Stimulated activated CD4-positive, alpha-beta T cell treated with anti-CD3 and anti-CD28 coated beads, Interleukin-12 subunit alpha, Interleukin-12 subunit beta, amount 100 ng/mL, for 4 hours (primary cell): ENCODE measurements at places on chromosomes 5 and 9.

DNA sequence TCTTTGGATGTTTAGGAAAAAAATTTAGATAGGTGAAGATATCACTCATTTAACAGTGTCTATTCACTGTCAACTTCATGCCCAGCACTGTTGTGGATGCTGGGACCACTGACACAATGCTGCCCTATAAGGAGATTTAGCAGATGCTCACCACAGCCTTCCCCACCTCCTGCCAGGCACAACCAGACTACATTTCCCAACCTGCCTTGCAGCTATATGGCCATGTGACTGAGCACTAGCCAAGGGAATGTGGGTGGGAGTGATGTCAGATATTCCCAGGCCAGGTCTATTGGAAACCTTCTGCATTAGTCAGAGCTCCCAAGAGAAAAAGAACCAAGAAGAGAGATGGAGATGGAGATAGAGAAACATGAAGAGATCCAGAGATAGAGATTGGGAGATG lies 302.6 kb upstream of the TAS2R1 start:
- DNase-seq = no peak

GRCh38 chr5:73630765-73631164 lies 4.8 kb downstream of the ARHGEF28 start:
- no peak for DNase-seq

DNA sequence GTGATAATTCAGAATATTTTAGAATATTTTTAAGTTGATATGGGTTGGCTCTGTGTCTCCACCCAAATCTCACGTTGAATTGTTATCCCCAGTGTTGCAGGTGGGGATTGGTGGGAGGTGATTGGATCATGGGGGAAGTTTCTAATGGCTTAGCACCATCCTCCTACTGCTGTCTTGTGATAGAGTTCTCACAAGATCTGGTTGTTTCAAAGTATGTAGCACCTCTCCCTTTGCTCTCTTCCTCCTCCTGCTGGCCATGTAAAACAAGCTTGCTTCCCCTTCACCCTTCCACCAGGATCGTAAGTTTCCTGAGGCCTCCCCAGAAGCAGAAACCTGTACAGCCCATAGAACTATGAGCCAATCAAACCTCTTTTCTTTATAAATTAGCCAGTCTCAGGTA lies 214.6 kb upstream of the C9orf72 start:
- DNase-seq = no peak

GRCh38 chr5:33324667-33325307 lies 116.0 kb upstream of the TARS1 start:
- no peak for DNase-seq

GRCh38 chr5:87076931-87077330 lies 190.8 kb upstream of the RASA1 start:
- DNase-seq = no peak

DNA sequence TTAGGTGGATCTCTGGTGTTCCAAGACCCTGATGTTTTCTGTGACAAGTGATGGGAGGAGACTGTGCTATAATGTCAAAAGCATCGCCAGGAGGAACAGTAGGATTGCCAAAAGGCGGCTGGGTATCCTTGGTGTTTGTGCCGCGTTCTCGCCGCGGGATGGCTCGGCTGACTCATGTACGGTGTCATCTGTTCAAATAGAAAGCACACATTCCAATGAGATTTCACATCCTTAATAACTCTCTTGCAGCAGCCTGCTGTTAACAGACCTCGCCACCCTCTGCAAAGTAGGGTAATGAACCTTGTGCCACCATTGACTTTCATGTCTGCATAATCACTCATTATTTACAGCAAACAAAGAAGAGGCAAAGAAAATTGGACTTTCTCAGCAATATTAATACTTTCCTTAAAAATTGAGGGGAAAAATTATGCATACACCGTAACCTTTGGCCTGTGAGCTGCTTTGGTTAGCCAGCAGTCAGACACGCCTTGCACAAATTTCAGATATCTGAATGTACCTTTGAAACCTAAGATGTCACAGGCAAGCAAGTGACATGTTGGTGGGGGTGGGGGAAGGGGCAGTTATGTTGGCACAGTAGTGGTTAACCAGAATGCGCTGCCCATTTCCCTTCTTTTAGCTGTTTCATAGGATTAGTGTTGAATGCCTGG lies 289.4 kb downstream of the EFNA5 start:
- DNase-seq = no peak

- DNase-seq = no peak
These were observed 7.9 kb downstream of the OR13J1 start for GRCh38 chr9:35862328-35862727.

DNA sequence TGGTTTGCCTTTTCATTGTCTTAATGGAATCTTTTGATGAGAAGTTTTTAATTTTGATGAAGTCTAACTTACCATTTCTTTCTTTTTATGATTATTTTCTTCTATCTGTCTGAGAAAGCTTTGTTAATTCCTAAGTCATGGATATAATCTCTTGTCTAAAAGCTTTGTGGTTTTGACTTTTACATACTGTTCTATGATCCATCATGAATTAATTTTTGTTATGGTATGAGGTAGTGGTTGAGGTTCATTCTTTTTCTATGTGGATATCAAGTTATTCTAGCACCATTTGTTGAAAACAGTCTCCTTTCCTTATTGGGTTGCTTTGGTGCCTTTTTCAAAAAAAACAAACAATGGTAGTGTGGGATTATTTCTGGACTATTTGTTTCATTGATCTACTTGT lies 20.4 kb downstream of the FBXO10 start:
- DNase-seq = no peak

GRCh38 chr5:124644138-124644537 lies 102.3 kb downstream of the ZNF608 start:
- no peak for DNase-seq

- no peak for DNase-seq
These were observed 22.3 kb upstream of the GLE1 start for GRCh38 chr9:128482186-128482585.

GRCh38 chr5:9549941-9550340 lies 4.1 kb upstream of the SEMA5A start:
- no peak for DNase-seq

- no peak for DNase-seq
These were observed 48.5 kb downstream of the SIL1 start for GRCh38 chr5:139149477-139150199.

DNA sequence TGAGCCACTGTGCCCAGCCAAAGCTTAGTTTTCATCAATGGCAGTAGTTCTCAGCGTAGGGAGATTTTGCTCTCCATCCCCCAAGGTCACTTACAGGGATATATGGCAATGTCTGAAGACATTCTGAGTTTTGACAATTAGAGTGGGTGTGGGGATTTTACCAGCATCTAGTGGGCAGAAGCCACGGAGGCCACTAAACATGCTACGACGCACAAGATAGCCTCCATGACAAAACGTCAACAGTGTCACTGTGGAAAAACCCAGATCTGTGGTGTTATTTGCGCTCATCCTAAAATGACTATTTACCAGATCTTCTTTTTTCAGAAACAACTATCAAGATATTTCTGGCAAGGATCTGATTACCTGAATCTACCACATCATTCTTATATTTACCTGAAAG lies 68.2 kb downstream of the CDC14B start:
- DNase-seq = no peak

DNA sequence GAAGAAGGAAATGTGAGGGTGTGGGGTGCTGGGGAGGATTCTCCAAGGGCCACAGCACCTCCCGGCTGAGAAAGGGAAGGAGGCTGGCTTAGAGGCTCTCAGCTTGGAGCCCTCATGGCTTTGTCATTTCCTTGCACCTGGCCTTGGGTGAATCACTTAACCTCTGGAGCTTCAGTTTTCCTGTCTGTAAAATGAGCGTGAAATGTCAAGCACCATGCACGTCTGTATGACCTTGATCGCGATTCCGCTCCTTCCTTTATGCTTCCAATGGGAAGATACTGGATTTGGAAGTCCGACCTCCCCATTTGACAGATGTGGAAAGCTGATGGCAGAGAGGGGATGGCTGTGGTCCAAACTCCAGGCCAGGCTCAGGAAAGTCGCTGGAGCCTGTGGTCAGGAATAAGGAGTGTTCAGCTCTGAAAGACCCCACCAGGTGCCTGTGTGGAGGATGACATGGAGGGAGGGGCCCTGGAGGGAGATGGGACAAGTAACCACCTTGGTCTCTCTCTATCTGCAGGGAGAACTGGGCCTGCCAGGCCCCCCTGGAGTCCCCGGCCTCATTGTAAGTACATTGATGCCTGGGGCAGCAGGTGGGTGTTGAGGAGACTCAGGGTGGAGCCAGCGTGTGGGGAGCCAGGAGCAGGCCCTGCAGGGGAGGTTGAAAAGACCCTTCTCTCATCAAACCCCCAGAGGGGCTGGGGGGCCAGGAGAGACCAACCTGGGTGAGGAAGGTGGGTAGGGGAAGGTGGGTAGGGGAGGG lies 66.5 kb downstream of the COL27A1 start:
- no peak for DNase-seq

GRCh38 chr9:75455444-75455921 lies 367.2 kb downstream of the OSTF1 start:
- no peak for DNase-seq

- DNase-seq = no peak
These were observed 79.1 kb downstream of the LHFPL2 start for GRCh38 chr5:78569441-78569840.

DNA sequence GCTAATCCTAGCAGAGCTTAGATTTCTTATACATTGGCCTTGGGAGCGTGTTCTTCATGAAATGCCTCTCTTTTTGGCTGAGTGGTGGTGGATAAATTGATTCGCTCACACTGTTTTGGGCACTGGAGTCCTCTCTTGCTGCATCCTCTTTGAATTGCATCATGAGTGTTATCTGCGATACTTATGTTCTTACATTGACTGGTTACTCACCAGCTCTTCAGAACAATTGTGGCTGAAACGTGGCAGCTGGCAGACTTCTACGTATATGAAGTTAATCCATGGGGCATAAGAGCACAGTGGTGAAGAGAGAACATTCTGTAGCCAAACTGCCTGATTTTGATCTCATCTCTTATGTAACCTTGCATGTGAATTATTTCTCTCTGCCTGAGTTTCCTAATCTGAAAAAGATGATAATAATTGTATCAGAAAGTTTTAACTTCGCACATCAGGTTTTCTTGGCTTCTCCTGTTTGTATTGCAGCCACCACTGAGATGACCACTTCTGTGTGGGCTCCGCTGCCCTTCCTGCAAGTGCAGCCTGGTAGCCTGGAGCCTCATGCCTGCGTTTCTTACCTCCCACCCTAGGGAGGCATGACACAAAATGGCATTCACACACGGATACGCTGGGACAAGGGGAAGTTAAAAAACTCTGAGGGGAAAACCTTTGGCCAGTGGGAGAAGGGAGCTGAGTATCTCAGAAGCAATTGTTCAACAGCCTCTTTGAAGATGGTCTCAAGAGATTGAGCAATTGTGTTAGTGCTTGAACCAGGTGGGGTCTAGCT lies 295.2 kb downstream of the ARHGAP26 start:
- DNase-seq = no peak

GRCh38 chr5:180423598-180423997 lies 70.5 kb upstream of the GFPT2 start:
- no peak for DNase-seq

GRCh38 chr9:82080265-82080664 lies 91.7 kb downstream of the SPATA31D1 start:
- DNase-seq = no peak

DNA sequence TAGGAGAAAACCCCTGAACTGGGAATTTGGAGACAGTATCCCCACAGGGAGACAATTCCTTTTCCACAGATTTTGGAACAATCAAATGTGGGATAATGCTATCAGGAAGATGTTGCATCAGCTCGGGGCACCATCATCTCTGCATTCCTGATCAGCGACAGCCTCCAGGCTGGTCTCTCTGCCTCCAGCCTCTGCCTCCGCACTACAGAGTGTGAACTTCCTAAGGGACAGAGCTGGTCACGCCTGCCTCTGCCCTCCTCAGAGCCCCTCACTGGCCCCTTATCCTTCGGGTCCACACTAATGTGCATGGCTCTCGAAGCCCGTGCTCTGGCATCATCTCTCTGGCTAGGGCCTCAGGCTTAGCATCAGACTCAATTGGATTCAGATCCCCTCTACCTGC lies 8.6 kb downstream of the FOXI1 start:
- no peak for DNase-seq

- DNase-seq = no peak
These were observed 3.5 kb downstream of the TMEM38B start for GRCh38 chr9:105697871-105698270.

DNA sequence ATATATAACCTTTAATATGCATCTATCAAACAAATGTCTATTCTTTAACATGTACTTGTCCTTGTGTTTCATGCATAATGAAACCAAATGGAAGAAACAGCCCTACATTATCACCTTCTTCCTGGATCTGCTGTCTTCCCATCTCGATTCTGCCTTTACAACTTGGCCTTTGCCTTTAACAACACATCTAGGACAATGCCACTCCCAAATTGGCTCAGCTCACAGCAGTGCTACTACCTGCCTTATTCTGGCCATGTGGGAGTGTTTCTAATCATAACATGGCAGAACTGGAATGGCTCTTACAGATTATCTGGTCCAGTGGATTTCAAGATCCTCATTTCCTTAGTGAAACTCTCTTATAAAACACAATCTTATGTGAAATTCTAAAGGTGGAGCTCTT lies 176.5 kb downstream of the CARTPT start:
- DNase-seq = no peak

- no peak for DNase-seq
These were observed 64.5 kb downstream of the ARSB start for GRCh38 chr5:78920604-78921003.

- no peak for DNase-seq
These were observed 909 bp downstream of the AFF4 start for GRCh38 chr5:132962429-132963021.

DNA sequence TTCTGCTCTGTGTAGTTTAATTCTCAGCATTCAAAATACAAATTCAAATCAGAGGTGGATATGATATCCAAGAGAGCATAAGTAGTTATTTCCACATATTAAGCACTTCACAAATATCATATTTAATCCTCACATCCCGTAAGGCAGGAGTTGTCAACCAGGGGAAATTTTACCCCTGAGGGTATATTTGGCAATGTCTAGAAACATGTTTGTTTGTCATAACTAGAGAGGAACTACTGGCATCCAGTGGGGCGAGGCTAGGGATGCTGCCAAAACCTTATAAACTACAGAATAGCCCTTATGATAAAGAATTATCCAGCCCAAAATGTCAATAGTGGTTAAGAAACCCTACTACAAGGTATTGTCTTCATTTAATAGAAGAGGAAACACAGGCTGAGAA lies 619.4 kb downstream of the SLCO4C1 start:
- no peak for DNase-seq

GRCh38 chr9:124353166-124353768 lies 62.0 kb downstream of the PSMB7 start:
- DNase-seq = no peak

DNA sequence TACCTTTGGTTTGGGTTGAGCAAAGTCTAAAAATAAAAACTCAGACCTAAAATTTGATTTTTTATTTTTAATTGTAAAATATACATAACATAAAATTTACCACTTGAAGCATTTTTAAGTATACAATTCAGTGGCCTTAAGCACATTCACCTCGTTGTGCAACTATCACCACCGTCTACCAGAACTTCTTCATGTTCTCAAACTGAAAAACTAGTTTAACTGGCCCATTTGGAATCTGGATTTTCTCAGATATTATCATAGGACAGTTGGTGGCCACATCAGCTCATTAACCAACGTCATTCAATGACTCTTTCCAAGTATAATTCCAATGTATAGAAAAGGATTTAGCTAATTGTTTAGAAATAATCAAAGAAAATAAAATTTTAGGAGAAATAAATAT lies 319.3 kb downstream of the TLE1 start:
- no peak for DNase-seq

GRCh38 chr5:82772281-82772680 lies 304.9 kb downstream of the TMEM167A start:
- DNase-seq = no peak
